ENCODE measurements at places on chromosomes 7 and 10. TPM values are rescaled to one million over a fixed set of nuclear protein-coding genes. Genes with fewer than 3 reads are reported as not detected.

CCDC172 gene
- polyA plus RNA-seq = 6.7 TPM

RASSF4 gene
- 28.2 TPM for polyA plus RNA-seq

FRMPD2 gene
- polyA plus RNA-seq = 18.7 TPM

CFAP58 gene
- polyA plus RNA-seq = 16.3 TPM

ZPBP gene
- 286 TPM for polyA plus RNA-seq

EPC1 gene
- polyA plus RNA-seq = 34.8 TPM

ST8SIA6 gene
- polyA plus RNA-seq = 0.84 TPM

SORBS1 gene
- polyA plus RNA-seq = 46.6 TPM

GBX1 gene
- 7.2 TPM for polyA plus RNA-seq

MUC12 gene
- polyA plus RNA-seq = 5.3 TPM

ITGA8 gene
- 6.9 TPM for polyA plus RNA-seq

TMEM213 gene
- polyA plus RNA-seq = 0.09 TPM

GIMAP4 gene
- 13.3 TPM for polyA plus RNA-seq

EN2 gene
- 1.6 TPM for polyA plus RNA-seq

NKX1-2 gene
- polyA plus RNA-seq = not detected

TAC1 gene
- 0.59 TPM for polyA plus RNA-seq

BAZ1B gene
- polyA plus RNA-seq = 30.8 TPM

MRLN gene
- polyA plus RNA-seq = 1.4 TPM
